Stimulated activated memory B cell treated with anti-CD40 and anti-IgM and Interleukin-4, amounts not matched to agents 10 μg/mL and 1 μg/mL and 100 μg/mL, for 72 hours (primary cell): ENCODE measurements at places on chromosomes 5 and 9.

DNA sequence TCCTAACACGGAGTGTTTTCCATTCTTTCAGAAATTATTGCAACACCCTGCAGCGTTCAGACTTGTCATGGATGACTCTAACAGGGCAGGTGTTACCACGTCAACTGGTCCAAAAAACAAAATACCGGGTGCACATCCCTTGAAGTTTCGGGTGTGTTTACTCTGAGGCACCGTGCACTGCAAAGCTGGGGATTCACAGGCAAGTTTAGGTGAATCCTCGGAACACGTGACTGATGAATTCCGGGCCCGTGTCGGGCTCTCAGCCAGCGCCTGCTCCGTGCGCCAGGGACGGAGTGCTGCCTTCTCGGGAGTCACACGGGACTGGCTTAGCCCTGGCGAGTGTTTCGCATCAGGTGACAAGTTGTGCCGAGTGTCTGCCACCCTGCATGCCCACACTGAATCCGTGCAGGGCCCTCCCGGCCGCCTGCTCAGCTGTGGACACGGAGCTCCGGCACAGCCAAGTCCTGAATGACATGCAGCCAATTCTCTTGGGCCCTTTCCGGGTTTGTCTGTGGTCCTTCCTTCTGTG, 66.0 kb upstream of the IRX4 start:
- no peak for ATAC-seq

GRCh38 chr5:139951983-139952382, 91.1 kb downstream of the NRG2 start:
- no peak for ATAC-seq

GRCh38 chr5:41683181-41683580, 172.8 kb upstream of the PLCXD3 start:
- ATAC-seq, result no peak

DNA sequence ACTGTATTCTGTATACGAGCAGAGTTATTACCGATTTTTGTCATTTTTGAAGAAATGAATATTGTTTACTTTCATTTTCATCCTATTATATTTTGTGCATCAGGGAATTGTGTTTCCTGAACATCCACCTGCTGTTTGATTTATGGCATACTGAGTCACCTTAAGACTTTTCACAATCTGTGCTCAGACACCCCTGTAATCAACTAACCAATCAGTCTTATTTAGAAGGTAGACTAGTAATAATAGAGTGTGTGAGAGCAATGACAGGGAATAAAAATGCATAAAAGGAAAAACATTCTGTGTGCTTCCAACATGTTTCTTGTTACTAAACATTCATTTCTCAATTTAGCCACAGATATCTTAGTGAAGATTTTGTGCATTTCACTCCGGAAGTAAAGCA, 1413.6 kb upstream of the ACO1 start:
- ATAC-seq, result no peak

DNA sequence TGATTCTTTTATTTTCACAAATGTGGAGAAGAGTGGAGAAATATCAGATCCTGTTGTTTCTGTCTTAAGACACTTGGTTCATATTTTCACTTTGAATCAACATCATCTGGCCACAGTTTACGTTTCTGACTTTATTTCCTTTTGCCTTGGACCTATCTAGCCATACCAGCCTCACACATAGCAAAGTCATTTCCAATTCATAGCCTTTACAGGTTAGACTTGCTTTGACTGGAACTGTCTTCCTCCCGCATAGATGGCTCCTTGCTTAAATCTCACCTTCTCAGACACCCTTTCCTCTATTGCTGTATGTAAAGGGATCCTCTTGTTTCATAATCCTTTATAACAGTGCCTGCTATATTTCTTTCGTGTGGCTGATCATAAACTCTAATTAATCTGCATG, 297.8 kb downstream of the SH3GL2 start:
- no peak for ATAC-seq

DNA sequence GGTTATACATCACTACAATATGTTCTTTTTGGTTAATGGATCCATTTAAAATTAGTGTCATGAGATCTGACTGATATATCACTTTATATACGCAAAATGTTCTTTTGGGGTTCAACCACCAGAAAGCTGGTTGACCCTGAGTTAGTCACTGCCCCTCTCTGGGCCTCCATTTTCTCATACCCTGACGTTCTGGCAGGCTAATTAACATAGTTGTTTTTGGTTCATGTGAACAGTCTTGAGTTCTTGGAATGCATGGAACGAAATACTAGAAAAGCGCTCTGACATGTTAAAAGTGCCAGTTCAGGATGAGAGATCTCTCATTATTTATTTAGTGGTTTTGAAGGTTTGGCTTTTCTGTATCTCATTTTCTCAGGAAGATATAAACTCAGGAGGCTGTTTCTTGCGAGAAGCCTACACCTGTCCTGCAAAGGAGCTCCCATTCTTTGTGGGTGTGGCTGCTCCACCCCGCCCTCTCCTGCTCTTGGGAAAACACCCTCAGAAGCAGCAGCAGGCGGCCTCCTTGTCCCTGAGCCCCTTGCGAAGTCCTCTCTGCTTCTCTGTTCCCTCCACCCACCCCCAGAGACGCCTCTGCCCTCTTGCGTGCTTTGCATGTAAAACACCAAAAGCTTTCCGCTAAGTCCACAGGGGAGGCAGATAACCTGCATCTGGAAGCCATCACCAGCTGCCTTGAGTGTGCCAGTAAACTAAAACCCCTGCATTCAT, 302.4 kb upstream of the PANK3 start:
- ATAC-seq, result no peak

DNA sequence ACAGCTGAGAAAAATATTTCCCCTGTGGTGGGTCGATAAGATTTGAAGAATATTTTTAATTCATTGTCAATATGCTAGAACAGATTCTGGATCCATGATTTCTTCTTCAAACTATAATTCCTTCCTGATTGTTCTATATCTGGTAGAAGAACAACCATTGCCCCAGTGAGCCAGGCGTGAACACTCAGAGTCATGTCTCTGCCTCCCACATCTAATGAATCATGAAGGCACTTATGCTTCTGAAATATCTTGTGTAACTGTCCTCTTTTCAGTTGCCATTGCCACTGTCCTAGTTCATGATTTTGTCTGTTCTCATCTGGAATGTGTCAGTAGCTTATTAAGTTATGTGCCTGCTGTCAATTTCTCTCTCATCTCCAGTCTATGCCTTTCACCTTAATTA, 40.0 kb downstream of the GABRG2 start:
- ATAC-seq, result no peak

GRCh38 chr5:116459301-116459700, 115.3 kb downstream of the SEMA6A start:
- ATAC-seq, result no peak

DNA sequence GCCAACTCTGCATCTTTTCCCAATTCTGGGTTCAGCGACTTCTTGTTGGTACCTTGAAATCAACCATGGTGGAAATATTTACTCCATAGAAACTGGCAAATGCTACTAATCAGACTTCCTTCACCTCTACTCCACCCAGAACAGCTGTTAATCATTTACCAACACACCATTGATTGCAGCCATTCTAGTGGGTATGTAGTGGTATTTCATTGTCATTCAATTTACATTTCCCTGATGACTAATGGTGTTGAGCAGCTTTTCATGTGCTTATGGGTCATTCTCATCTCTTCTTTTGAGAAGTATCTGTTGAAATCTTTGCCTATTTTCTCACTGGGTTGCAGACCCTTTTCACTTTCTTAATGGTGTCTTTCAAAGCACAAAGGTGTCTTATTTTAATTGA, 122.4 kb upstream of the MSX2 start:
- ATAC-seq, result no peak

- ATAC-seq, result no peak
Measured at GRCh38 chr9:109316207-109316640, 4.6 kb downstream of the EPB41L4B start.

DNA sequence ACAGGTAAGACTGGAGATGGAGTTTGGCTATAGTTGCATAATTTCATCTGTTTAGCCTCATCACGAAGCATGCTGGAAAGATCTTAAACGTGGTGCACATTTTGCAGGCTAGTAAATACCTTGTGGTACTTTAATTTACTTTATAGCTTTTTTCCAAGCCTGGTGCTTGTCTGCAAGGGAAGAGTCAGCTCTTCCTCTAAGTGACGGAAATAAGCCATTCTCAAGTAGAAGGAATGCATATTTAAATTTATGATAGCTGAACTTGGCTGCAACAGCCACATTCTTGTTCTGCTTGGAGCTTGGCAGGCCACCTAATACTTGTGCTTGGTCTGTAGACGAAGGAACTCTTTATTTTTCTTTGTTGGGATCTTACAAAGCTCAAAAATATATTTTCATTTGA, 188.0 kb upstream of the PIK3R1 start:
- no peak for ATAC-seq

DNA sequence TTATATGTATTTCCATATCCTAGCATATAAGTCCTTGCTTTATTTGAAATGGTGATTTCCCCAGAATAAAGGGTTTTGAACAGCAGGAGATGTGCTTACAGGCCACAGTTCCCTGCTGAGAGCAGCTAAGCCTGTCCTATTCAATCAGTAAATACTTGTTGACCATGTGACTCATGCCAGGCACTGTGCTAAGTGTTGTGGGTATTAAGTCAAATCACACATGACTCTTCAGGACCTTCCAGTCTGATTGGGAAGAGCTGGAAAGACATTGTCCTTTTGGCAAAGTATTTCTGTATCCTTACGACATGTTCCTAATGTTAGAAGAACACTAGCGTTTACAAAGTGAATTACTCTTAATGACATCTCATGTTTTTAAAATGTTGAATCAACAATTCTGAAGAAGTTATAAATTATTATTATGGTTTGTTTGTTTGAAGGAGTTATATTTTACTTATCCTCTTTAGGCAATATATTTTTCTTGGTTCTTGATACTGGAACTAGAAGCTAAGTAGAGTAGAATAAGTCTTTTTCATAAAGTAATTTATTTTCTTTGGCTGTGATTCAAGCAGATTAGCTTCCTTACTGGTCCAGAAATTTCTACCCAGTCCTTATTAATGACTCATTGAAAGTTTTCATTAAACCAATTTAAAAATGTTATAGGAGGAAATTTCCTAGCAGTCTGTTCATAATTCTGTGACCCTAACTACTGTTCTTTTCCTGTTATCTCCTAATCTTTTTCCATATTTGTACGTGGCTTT, 82.1 kb downstream of the GAPVD1 start:
- ATAC-seq, result no peak

DNA sequence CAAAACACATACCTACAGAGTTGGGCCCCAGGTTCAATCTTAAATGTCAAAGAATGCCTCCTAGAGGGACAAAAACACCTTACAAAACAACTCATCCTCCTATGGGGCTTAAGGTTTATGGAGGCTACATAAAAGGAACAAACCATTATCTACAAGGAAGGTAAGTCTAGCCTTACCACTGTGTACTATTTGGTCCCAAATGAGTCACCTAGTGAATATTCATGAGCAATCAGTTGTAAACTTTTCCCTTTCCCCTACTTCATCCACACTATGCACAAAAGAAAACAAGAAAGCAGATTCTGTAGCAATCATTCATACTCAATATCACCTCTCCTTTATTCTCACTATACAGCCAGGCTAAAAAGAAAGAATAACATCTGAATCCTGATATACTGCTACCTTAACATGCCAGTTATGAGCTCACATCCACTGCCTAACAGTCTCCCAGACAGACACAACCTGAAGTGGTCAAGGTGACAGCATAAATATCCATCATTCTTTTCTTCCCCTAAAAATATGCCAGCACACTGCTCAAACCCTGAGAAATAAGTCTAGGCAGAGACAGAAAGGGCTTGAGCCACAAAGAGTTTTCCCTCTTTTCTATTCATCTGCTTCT, 6.2 kb downstream of the OXCT1 start:
- ATAC-seq, result no peak

- ATAC-seq, result no peak
Measured at GRCh38 chr5:37792975-37793631, 46.7 kb downstream of the GDNF start.

- no peak for ATAC-seq
Measured at GRCh38 chr9:37119360-37119759, 1.0 kb upstream of the ZCCHC7 start.
